ENCODE measurements at places on chromosomes 13 and 19. TPM values are rescaled to one million over a fixed set of nuclear protein-coding genes. Genes with fewer than 3 reads are reported as not detected.

ZNF547 gene
- total RNA-seq = 4.7 TPM

TEX29 gene
- 0.22 TPM for total RNA-seq

ZNF536 gene
- total RNA-seq = 1.9 TPM

ZFP36 gene
- total RNA-seq = 14.2 TPM

ZNF557 gene
- 12.0 TPM for total RNA-seq

ZNF208 gene
- 0.35 TPM for total RNA-seq

CBY2 gene
- total RNA-seq = not detected

SOX21 gene
- total RNA-seq = not detected

TECR gene
- 71.3 TPM for total RNA-seq

SPPL2B gene
- total RNA-seq = 20.8 TPM

IFNL1 gene
- not detected for total RNA-seq

IZUMO4 gene
- total RNA-seq = 1.8 TPM

ZNF583 gene
- total RNA-seq = 10.3 TPM

FAM124A gene
- 2.0 TPM for total RNA-seq

STRN4 gene
- total RNA-seq = 35.2 TPM

DPF1 gene
- total RNA-seq = 2.0 TPM

FOSB gene
- total RNA-seq = 54.9 TPM

PRSS57 gene
- total RNA-seq = 0.04 TPM

EPSTI1 gene
- total RNA-seq = 2.7 TPM

SLC10A2 gene
- total RNA-seq = not detected

ZNF428 gene
- 55.9 TPM for total RNA-seq

LHB gene
- total RNA-seq = not detected

PDE4A gene
- 1.2 TPM for total RNA-seq

HRC gene
- total RNA-seq = 105 TPM

GAPDHS gene
- total RNA-seq = not detected

LSM4 gene
- total RNA-seq = 129 TPM

CDC16 gene
- 50.4 TPM for total RNA-seq

KLK2 gene
- not detected for total RNA-seq

CCL25 gene
- total RNA-seq = not detected

ZNF763 gene
- total RNA-seq = 2.5 TPM

ZNF615 gene
- 12.3 TPM for total RNA-seq

ZNF134 gene
- total RNA-seq = 17.2 TPM

NECTIN2 gene
- 38.4 TPM for total RNA-seq

ZNF432 gene
- 11.0 TPM for total RNA-seq

GRK1 gene
- 0.22 TPM for total RNA-seq

Data from muscle of leg (tissue), 16 donors.